ENCODE measurements at places on chromosomes 1 and 21. TPM values are rescaled to one million over a fixed set of nuclear protein-coding genes. Genes with fewer than 3 reads are reported as not detected.

C1orf94 gene
- not detected for total RNA-seq

CNKSR1 gene
- total RNA-seq = 0.26 TPM

PTGFR gene
- total RNA-seq = 101 TPM

TNFRSF1B gene
- 30.3 TPM for total RNA-seq

KRTAP19-1 gene
- total RNA-seq = not detected

C4BPA gene
- not detected for total RNA-seq

RPS6KC1 gene
- 42.2 TPM for total RNA-seq

SH3D21 gene
- total RNA-seq = 4.8 TPM

MARK1 gene
- total RNA-seq = 0.78 TPM

MIS18A gene
- 7.5 TPM for total RNA-seq

TDRD5 gene
- not detected for total RNA-seq

RGS7 gene
- not detected for total RNA-seq

EVA1C gene
- 5.5 TPM for total RNA-seq

PTPN22 gene
- total RNA-seq = 8.6 TPM

CCT3 gene
- 195 TPM for total RNA-seq

CNR2 gene
- not detected for total RNA-seq

ADORA3 gene
- total RNA-seq = not detected

OR10Z1 gene
- total RNA-seq = not detected

TIE1 gene
- 1.6 TPM for total RNA-seq

S100A4 gene
- total RNA-seq = 276 TPM

FNDC10 gene
- total RNA-seq = 2.1 TPM

FAM72A gene
- 1.8 TPM for total RNA-seq

KCNJ10 gene
- total RNA-seq = not detected

UBE2U gene
- not detected for total RNA-seq

OR2T3 gene
- total RNA-seq = not detected

EPS8L3 gene
- total RNA-seq = not detected

S100A7 gene
- total RNA-seq = not detected

HYI gene
- 27.5 TPM for total RNA-seq

C1orf226 gene
- total RNA-seq = 0.78 TPM

BRDT gene
- not detected for total RNA-seq

CLDN14 gene
- total RNA-seq = not detected
